ENCODE measurements at places on chromosomes 6 and 20.
A peak's percentile ranks its signal among the peaks of the same experiment; 100 is the strongest.

- no peak for DNase-seq
Measured at GRCh38 chr6:40755749-40756452, 168.7 kb upstream of the LRFN2 start.

- DNase-seq, result no peak
Measured at GRCh38 chr6:5174244-5174643, 86.5 kb downstream of the LYRM4 start.

- DNase-seq, result peak; percentile 99
Measured at GRCh38 chr20:40506537-40506939, 182.5 kb downstream of the MAFB start.

GRCh38 chr20:31476643-31477215 is 1.6 kb downstream of the REM1 start:
- DNase-seq, result no peak

GRCh38 chr6:5462856-5463255 is 201.5 kb downstream of the FARS2 start:
- DNase-seq, result no peak

DNA sequence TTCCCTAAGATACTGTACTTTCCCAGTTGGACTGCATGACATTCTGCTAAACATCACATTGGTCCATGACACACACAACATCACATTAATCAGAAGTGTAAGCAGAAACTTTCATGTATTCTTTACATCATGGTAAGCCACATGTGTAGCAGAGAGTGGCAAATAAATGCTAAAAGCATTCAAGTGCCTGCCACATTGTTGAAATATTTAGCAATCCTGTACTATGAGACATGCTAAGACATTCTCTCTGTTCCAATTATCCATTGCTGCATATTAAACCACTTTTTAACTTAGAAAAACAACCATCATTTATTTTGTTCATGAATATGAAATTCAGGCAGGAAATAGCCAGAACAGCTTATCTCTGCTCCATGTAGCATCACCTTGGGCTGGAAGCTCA is 207.7 kb upstream of the GJE1 start:
- DNase-seq, result no peak

GRCh38 chr20:58117944-58118343 is 110.5 kb downstream of the ANKRD60 start:
- DNase-seq, result no peak

DNA sequence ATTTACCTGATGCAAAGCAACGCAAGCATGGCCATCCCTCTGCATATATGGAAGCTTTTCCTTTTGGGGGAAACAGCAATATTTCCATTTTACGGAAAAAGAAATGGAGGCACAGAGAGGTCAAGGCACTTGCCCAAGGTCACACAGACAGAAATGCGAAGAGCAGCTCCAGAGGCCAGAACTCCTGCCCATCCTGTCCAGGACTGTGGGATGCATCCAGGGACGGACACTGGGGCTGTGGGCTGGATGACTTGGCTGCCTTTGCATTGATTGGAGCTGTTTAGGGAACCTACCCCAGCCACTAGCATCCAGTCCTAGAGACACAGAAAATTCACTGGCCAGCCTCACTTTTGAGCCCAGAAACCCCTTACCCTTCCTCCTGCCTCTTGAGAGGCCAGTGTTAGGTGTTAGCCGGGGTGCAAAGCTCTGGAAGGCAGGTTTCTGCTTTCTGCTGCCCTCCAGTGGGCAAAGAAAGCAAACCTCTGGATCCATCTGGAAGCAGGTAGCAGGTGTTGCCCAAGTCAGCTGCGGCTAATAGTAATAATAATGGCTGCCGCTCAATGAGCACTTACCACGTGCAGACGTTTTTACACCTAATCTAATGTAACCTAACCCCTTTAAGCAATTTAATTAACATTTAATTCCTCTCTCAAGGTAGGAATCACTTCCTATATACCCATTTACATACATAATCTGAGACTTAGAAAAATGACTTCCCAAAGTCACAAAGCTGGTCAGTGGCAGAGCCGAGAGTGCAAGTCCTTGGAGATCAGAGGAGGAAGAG is 31.7 kb upstream of the CCN5 start:
- no peak for DNase-seq

GRCh38 chr6:169930799-169931198 is 179.4 kb downstream of the ERMARD start:
- DNase-seq, result no peak

DNA sequence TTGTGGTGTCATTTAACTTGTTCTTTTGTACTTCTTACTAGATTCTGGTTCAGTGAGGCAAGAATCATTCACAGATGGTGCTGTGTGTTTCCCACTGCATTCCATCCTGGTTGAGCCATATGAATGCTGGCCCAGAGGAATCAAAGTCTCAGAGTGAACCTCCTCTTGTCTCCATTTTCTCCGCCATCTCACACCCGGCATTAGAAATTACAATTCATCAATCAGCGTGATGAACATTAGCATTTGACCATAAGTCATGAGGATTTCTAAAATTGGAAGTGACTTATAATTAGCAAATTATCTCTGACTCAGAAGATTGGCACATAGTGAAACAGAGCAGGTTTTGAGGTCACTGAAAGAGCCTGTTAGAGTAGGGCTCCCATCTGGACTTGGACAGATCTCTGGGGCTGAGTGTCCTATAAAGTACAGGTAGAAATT is 25.2 kb downstream of the TNFAIP3 start:
- DNase-seq, result no peak

GRCh38 chr6:25660512-25660911 is 8.5 kb downstream of the SCGN start:
- no peak for DNase-seq

GRCh38 chr6:149923327-149923986 is 536 bp upstream of the RAET1G start:
- DNase-seq, result peak; percentile 27

GRCh38 chr6:11917951-11918738 is 94.0 kb upstream of the HIVEP1 start:
- no peak for DNase-seq

GRCh38 chr20:48892891-48893290 is 28.6 kb upstream of the ARFGEF2 start:
- no peak for DNase-seq

DNA sequence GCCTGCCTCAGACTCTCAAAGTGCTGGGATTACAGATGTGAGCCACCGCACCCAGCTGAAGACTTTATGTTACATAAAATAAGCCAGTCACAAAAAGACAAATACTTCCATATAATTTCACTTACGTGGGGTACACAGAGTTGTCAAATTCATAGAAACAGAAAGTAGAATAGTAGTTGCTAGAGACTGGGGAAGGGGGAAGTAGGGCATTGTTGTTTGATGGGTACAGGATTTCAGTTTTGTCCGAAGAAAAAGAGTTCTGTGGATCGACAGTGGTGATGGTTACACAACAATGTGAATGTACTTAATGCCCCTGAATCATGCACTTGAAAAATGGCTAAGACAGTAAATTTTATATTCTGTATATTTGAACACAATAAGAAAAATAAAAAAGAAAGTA is 41.6 kb upstream of the ANKEF1 start:
- no peak for DNase-seq

DNA sequence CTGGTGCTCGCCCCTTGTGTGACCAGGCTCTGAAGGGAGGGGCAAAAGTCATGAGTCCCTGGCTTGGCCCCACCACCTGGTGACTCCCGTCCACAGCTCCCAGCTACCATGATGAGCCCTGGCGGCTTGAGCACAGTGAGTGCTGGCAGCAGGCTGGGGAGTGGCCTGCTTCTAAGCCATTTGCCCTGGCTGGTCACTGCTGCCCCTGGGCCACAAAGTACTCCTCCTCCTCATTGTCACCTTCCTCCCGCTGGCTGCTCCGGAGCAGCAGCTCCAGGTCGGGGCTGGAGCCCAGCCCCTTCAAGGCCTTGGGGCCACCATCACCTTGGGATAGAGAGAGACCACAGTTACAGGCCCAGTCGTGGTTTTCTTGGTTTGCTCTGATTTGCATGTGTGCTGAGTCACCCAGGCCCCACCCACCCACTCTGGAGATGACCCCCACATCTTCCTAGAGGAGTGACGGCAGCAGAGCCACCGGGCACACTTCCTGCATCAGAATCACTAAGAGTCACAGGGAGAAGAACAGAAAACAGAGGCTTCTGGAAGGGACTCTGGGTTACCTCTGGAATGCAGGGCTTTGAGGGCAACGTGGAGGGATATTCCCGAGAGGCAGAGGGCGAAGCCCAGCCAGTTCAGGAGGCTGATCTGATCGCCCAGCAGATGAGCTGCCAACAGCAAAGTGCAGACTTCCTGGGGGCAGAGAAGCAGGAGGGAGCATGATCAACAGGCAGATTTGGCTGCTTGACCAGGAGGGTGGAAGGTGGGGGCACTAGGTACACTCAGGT is 42.1 kb upstream of the CDH22 start:
- DNase-seq, result no peak

DNA sequence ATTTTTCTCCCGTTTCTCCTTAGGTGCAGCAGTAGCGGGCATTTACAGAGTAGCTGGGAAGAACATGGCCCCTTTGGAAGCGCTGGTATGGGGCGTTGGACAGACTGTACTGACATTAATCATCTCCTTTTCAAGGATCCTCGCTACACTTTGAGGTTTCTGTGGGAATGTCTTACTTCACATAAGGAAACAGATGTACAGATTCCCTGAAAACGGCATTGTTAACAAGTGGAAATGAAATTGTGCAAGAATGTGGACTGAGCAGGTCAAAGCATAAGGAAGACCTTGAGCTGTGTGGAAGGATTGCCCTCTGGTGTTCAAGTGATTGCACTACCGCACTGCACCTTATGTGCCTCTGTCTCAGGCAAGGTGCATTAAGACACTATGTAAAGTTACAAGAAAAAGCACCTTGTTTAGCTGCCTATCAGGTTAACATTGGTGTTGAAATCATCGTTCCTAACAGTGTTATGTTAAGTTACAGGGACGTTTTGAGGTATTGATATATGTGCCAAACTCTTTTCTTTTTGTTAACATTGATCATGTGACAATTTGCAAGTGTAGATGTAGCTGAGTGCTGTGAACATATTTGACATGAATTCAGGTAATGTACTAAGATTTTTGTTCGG is 38.0 kb downstream of the TMEM170B start:
- no peak for DNase-seq

- DNase-seq, result no peak
Measured at GRCh38 chr6:12716298-12716916, at the start of gene PHACTR1. TSS of gene PHACTR1 (plus strand) at chr6:12716767.

DNA sequence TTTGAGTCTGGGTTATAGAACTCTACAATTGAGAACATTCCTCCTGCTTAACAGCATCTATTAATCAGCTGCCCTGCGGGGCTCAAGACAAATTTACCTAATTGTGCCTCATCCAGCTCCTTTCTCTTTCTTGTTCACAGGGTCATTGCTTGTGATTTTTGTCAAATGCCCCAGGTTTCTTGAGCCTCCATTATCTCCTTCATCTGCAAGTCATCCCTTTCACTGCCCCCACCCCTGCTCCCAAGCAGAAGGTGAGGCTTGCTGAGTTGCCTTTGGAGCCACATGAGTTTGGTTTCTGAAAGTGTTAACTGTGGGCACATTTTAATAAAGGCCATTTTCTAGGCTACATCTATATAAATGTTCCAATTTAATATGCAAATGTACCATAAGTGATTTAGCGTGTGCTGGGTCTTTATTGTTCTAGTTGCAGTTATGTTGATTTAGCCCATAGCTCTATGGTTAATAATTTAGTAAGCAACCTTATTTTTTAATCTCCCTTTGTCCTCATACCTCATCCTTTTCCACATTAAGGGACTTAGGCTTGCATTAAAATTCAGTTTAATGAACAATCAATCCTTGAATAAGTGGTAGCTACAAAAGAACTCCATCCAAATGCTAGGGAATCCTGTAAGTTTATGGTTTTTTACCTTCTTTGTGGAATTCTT is 56.1 kb downstream of the VSTM2L start:
- no peak for DNase-seq

DNA sequence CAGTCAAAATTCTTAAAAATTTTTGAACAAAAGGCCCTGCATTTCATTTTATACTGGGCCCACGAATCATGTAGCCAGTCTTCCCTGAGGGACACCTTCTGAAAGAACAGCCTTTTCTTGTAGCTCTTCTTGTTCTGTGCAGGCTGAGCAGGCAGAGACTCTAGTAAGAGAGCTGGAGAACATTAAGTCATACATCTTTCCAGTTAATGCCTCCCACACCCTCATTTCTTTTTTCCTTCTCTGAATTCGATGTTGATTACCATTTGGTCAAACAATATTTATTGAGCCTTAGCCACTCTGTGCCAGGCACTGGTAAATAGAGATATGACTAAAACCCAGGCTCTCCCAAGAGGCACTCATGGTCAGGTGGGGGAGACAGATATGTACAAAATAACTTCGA is 33.6 kb downstream of the METTL24 start:
- DNase-seq, result no peak

- no peak for DNase-seq
Measured at GRCh38 chr6:125815080-125815910, 24.5 kb downstream of the NCOA7 start.

GRCh38 chr6:135522965-135523692 is 25.6 kb upstream of the AHI1 start:
- no peak for DNase-seq

DNA sequence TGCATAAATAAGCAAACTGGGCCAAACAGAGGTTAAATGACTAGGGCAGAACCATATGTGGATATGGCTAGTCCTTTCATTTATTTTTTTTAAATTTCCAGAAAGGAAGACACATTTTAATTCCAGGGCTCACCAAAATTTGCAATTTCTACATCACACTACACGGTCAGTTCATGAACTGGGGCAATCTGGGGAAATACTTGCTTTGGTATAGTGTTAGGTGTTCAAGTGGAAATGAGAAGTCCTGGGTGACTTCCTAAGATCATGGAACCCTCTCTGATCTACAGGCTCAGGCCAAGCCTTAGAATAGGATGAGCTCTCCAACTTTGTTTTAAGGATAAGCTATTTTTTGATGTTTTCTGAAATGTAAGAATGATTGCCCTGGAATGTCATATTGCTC is 128.6 kb upstream of the SPACA1 start:
- DNase-seq, result no peak

DNA sequence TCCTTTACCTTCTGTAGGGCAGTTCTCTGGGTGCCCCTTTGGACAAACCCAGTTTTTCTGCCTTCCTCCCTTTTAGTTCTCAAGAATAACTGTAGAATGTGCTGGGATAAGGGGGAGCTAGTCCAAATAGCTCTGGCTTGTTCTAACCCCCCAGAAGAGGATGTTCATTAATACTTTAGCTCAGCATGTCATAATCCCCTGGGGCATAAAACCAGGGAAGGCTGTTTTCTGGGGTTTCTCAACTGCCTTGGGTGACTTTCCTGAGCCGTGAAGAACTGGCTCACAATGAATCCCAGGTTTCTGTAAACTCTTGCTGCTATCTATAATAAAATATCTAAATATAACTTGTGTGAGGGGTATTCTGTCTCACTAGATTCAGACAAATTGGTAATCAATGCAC is 44.5 kb upstream of the RNF217 start:
- DNase-seq, result no peak

GRCh38 chr20:53381568-53382262 is 211.9 kb downstream of the ZNF217 start:
- DNase-seq, result no peak
